ENCODE measurements at places on chromosomes 11 and 22.

DNA sequence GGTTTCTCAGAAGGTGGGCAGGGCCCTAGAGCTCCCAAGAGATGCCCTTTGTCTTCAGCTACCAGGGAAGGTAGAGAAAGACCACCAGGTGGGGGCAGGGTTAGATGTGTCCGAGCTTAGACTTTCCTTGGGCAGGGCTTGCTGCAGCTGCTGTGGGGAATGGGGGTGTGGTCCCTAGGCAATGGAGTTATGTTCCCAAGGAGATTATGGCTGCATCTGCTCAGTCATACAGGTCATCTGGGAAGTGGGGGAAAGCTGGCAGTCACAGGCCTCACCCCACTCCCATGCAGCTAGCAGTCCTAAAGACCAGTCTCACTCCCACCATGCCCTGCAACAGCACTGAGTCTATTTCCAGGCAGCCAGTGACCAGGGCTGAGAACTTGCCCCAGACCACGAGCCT lies 29.5 kb downstream of the MMP27 start:
- DNase-seq = no peak

GRCh38 chr11:17594686-17595192 lies 47.7 kb downstream of the OTOG start:
- no peak for DNase-seq

DNA sequence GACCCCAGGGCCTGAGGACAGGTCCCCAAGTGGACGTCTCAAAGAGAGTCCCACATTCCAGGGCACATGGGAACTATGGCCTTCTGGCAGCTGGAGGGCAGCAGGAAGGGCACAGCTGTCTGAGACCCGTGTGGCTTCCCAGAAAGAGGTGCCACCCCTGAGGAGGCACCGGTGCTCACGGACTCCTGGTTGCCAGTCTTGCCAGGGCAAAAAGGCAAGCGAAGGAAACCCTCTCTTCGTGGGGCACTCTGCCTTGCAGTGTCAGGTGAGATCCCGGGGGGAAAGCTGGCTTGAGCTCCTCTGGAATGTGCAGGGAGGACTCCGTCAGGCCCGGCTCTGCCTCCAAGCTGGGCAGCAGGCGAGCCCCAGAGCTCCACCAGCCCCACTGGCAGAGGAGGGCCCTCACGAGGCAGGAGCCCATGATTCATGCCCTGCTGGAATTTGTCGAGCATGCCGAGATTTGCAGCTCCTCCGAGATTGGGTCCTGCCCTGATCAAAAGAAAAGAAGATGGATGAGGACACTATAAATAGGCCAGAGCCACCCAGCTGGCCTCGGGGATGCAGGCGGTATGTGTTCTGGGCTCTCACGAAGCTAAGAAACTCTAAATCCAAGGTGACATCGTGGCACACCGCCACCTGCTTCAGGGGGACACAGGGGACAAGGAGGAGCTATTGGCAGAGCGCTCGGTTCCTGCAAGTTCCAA lies 9.9 kb upstream of the CELSR1 start:
- peak; percentile 93 for DNase-seq

- no peak for DNase-seq
Measured at GRCh38 chr22:50694766-50695420, 22.3 kb downstream of the SHANK3 start.

- peak; percentile 15 for DNase-seq
Measured at GRCh38 chr22:41762980-41763779, 37.3 kb upstream of the CCDC134 start.

DNA sequence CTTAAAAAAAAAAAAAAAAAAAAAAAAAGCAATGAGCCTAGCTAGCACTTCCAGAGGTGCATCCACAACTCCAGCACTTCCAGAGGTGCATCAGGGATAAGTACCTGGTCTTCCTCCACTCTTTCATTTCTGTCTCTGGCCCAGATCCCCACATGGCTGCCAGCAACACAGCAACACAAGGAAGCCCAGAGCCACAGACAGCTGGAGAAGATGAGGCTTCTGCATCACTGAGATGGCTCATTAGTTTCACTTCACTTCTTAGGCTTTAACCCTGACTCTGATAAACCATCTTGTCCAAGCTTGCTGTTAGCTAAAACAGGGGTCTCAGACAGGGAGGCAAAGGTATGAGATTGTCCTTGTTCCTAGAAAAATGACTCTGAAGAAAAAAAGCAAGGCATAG lies 35.6 kb downstream of the PC start:
- no peak for DNase-seq

GRCh38 chr11:131428853-131429252 lies 58.4 kb downstream of the NTM start:
- DNase-seq = no peak

GRCh38 chr22:46625113-46625842 lies 5.1 kb downstream of the GRAMD4 start:
- DNase-seq = no peak

- DNase-seq = no peak
Measured at GRCh38 chr22:32754413-32755041, 47.0 kb upstream of the TIMP3 start.

DNA sequence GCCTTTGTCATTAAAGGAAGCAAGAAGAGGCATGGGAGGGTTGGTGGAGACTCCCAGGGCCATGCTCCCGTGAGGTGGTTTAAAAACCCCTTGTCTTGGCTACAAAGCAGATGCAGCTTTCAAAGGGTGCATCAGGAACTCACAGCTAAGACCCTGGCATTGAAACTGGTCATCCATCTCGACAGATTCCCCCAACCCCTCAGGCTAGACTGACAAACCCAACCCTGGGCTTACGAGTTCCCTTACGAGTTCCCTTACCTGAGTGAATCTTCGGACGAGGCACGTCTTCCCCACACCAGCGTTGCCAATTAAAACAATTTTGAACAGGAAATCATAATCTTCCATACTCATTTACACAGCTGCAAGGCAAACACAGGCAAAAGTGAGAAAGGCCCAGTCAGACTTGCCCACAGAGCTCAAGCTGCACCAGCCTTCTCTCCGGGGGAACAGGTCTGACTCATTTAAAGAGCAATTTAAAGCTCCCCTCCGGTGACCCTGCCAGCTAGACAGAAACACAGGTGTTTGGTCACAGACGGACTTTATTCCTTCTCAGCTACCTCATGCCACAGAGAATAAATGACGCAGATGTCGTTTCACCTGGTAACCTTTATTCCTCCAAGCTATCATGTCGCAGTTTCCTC lies 74.6 kb downstream of the RAB30 start:
- peak; percentile 46 for DNase-seq

DNA sequence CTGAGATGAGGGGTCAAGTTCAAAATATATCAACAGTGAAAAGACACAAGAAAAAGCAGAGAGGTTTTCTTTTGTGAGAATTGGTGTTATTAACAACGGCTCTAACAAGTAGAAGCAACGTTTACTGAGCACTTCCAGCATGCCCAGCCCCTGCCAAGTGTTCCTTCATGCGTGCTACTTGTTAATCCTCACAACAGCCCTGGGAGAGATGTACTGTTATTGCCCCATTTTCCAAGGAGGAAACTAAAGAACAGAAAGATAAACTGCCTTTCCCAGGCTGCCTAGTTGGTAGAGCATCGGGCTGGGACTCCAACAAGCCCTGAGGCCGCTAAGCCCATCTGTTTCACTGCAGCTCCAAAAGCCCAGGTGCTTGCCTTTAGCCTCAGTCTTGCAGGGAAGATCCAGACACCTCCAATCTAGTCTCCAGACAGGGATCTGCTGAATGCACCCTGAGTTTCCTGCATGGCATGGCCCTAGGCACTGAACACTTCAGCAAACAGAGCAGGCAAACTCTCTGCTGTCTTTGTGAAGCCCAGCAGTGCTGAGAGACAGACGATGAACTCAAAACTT lies 25.5 kb downstream of the SPATA19 start:
- no peak for DNase-seq

GRCh38 chr22:27129266-27129665 lies 471.9 kb downstream of the MIAT start:
- DNase-seq = no peak

GRCh38 chr11:70532066-70532440 lies 133.7 kb downstream of the CTTN start:
- DNase-seq = peak; percentile 75

- DNase-seq = no peak
Measured at GRCh38 chr22:32052936-32053791, 10.1 kb downstream of the SLC5A1 start.

- no peak for DNase-seq
Measured at GRCh38 chr11:32899438-32899837, 6.8 kb downstream of the QSER1 start.

GRCh38 chr11:2835751-2836150 lies 49.8 kb downstream of the CDKN1C start:
- DNase-seq = no peak

GRCh38 chr11:103537904-103538502 lies 428.8 kb downstream of the DYNC2H1 start:
- peak; percentile 49 for DNase-seq

DNA sequence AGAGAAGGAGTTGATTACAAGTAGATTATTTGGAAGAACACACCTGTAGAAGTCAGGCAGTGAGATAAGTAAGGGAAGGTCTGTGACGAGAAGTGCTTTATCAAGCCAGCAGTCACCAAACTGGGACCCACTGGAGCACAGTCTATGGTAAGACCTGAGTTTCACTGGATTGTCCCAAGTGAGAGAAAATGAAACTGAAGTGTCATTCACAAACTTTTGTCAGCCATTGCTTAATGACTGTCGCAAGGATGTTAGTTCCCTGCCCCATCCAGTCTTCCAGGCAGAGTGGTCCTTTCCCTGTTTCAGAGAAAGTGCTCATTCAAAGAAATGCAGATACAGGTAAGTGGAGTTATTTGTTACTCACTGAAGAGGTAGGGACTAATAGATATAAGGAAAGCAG lies 728.0 kb upstream of the TENM4 start:
- DNase-seq = no peak

DNA sequence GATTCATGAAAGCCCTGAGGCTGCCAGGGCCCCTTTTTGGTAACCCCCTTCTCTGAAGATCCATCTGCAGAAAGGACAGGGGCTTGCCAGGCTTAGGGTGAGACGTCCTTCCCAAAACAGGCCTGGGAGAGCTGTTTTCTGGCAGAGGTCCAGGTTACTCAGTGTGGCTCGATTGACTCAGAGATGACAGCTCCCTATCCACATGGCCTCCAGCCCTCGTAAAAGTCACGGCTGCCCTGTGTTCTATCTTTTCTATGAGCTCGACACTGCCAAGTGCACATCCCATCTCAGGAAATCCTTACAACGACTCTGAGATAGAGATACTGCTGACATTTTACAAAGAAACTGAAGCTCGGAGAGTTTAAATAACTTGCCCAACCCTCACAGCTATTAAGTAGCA lies 20.4 kb downstream of the ADAMTS8 start:
- peak; percentile 43 for DNase-seq

DNA sequence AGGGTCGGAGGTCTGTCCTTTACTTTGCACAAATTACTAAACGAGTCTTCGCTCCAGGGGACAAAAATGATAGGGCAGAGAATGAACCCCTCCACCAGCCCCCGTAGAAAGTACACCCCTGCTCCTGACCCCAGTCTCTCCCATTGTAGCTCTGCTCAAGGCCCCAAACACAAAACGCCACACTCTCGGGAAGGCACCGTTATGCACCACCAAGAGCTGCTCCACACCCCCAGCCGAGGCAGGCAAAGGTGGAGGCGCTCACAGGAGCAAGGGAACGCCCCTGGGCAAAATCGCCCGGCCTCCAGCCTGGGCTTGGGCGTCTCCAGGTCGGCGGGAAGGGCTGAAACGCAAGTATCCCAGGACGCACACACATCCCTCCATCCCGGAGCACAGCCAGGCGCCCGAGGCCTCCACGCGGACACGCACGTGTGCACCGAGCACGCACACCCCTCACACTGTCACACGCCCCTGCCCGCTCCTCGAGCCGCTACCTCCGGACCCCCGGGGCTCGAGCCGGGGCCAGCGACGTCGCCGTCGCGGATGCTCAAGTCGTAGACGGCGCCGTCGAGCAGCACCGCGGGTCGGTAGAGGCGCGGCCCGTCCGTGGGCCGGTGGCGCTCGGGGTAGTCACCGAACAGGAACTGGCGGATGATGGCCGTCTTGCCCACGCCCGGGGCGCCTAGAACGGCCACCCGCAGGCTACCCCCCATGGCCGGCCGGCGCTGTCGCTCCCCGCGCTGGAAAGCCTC lies 786 bp downstream of the RASL10A start:
- peak; percentile 40 for DNase-seq

DNA sequence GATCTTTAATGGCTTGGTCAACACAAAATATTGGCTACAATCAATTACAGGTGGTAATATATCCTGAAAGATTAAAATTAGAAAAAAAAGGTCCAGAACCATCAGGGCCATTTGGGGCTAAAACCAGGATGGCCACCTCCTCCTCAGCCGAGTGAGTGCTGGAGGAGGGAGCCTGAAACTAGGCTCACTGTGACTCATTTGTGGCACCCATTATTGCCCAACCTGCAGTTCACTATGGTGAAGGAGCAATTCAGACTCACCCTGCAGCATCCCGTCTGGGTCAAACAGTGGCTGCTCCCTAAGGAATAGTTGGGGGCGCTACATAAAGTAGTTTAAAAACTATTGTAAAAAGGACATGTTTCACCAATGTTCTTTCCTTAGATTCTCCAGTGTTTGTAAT lies 60.7 kb downstream of the GLYATL1 start:
- DNase-seq = no peak

GRCh38 chr22:34057726-34058125 lies 137.4 kb upstream of the LARGE1 start:
- no peak for DNase-seq

GRCh38 chr11:129372609-129373488 lies 2.8 kb upstream of the BARX2 start:
- DNase-seq = peak; percentile 33

DNA sequence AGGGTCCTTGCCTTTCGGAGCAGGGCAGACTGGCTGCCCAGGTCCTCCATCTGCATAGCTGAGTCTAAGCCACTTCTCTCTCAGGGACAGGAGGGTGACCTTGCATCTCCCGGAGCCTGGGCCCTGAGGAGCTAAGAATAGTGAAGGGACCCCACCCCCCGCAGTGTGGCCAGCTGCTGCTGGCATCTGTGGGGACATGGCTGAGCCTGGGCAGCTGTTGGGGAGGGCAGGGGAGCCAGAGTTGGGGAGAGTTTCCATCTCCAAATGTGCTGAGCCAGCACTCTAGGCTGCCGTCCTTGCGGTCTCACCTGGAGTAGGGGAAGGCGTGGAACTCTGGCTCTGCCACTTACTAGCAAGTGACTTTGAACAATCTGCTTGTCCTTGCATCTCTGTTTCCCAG lies 34.8 kb upstream of the SHISAL1 start:
- no peak for DNase-seq

DNA sequence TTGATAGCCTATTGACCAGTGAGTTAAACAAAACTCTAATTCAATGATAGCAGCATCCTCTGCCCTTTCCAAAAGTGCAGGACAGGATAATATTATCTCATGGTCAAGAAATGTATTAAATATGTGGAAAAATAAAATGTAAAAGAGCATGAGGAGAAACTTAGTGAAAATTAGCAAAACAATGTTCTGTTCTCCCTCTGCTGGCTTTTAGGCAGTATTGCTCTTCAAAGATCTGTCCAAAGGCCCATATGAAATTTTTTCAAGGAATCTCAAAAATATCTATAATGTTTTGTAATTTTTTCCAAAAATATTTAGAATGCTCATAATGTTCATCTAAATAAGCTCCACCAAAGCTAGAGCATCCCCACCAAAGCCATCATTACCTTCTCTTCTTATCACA lies 8.3 kb upstream of the ARL14EP start:
- DNase-seq = peak; percentile 31

- peak; percentile 20 for DNase-seq
Measured at GRCh38 chr11:134098566-134099184, 29.8 kb downstream of the JAM3 start.
